DND-41 (cell line): ENCODE measurements at places on chromosomes 11 and 22.

GRCh38 chr11:62546244-62546928 lies at the start of gene AHNAK:
Gene AHNAK (minus strand): TSS chr11:62546806. CDS start chr11:62536098, 10,708 bp downstream.
- no peak for DNase-seq

DNA sequence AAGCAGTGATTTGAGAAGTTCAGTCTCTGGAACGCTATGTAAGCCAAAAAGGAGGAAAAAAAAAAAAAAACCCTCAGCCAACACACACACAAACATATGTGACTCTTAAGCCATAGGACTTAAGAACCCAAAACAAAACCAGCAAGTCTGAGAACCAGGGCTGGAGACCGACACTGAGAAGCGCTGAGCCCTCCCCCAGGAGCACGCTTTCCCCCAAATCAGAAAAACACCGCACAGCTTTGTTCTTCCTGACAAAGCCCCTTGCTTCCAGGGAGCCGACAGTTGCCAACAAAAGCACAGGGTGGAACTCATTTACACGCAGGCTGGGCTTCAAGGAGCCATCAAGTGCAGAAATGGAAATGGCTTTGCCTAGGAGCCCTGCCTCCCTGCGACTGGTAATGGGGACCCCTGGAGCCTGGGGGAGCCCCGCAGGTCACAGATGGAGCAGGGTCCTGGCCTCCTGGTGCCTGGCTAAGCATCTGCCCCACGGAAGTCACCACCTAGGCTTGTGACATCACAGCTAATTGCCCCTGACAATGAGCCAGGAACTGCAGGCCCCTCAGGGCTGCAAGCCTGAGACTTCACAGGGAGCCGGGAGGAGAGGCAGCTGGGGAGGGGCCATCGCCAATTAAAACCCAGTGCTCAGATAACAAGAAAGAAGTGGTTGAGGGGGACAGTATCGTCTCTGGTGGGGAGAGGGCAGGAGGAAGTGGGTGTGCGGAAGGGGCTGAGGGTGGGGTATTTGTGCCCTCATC lies 66.9 kb downstream of the NFAM1 start:
- DNase-seq = no peak

DNA sequence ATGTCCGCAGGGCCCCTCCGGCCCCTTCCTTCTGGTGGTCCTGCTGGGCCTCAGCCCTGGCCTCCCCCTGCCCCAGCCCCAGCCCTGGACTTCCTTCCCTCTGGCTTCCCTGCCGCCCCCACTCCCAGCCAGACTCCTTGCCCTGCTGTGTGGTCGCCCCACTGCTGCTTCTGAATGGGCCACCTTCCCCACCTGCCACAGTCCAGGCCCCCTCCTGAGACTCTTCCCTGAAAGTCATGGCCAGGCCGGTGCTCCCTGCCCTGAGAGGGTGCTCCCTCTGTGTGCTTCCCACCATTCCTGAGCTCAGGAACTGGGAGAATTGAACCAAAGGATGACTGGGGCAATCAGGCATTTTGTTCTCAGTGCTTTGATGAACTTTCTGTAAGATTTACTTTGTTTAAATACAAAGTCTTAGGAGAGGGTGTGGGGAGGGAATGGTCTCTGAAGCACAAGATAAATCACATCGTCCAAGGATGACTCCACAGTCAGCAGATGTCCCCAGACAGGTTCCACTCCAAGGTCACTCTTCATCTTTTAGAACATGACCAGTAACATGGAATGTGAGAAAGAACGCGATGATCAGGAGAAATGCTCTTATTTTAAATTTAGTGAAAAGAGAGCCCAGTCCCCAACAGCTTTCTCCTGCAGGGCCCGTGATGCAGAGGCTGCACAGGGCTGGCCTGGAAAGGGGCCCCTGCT lies 774 bp downstream of the APOBEC3D start:
- no peak for DNase-seq

DNA sequence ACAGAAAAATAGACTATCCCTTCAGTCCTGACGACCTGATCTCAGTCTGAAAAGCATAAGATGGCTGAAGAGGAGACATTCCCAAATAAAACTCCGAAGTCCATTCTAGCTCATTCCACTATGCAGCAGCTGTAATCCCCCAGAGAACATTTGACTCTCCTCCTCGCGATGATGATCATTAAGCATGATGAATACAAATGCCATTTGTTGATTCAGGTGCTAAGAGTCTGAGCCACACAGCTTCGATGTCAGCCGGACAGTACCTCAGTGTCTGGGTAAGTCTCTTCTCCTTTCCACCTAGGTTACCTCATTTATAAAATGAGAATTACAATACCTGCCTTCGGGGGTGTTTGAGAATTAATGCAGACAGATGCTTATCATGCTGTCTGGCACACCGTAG lies 94.8 kb downstream of the TENM4 start:
- DNase-seq = no peak

GRCh38 chr11:128862908-128863660 lies 4.0 kb downstream of the KCNJ1 start:
- DNase-seq = no peak

- no peak for DNase-seq
Measured at GRCh38 chr11:126655807-126656128, 300.3 kb downstream of the ST3GAL4 start.

DNA sequence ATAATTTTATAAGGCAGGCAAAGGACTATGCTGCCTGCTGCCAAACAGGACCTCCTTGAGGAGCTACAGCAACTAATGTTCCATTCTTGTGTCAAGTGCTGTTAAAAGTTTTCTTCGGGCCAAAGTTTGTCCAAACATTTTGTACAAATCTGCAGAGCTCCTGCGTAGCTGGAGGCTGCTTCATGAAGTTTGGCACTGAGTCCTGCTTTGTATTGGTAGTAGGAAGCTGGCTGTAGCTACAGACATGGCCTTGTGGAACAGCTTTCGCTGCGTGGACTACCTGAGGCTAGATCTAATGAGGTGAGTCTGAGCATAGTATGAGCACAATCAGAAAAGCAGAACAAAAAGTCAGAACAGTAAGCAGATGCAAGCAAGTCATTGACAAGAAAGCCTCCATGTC lies 528.1 kb downstream of the DLG2 start:
- no peak for DNase-seq

- DNase-seq = no peak
Measured at GRCh38 chr22:36303115-36303467, 50.2 kb downstream of the APOL1 start.

GRCh38 chr11:68153742-68154141 lies 32.6 kb upstream of the CHKA start:
- no peak for DNase-seq

DNA sequence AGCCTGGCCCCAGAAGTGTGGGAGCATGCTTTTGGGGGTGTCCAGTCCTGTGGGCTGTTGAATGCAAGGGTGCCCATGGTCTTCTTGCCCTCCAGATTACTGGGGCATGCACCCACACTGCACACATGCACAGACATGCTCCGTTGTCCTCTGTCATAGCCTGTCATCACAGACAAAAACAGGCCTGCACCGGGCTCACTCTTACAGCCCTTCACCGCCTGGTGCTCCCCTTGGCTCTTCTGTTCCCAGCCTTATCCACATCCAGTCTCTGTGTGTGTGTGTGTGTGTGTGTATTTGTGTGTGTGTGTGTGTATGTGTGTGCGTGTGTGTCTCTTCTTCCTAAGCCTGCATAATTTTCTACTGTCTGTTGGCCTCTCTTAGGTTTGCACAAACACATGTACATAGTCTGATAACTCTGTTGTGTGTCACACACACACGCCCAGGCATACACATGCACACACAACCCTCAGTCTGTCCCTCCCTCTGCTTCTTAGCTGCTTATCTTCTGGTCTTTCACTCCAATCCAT lies 23.4 kb upstream of the NECTIN1 start:
- no peak for DNase-seq

DNA sequence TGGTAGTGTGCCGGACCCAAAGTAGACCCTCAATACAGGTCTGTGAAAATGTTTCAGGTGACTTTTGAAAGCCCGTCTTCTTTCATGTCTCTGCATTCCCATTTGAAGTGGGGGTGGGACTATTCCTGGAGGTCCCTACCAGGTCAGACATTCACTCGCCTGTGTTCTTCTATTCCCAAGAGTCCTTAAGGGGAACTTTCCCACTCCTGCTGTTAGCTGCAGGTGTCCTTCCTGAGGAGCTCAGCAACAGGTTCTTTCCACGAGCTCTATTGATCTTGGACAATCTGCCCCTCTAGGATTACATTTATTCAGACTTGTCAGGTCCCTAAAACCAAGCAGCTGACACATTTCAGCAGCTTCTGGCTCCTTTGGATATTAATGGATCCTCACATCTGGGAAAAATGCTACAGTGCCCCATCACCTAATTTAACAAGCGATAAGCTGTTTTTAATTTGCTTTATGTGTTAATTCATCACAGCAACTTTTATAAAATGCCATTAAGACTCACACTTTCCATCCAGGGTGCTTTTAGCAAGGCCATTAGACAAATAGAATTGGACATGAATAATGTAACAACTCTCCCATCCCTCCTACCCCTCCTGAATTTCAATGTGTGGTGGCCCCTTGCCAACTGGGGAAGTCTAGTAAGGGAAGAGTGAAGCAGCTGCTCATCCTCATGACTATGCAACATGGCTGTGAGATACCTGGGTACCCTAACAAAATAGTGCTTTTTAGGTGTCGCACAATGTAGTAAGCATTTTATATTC lies 259.5 kb upstream of the CCDC90B start:
- no peak for DNase-seq

DNA sequence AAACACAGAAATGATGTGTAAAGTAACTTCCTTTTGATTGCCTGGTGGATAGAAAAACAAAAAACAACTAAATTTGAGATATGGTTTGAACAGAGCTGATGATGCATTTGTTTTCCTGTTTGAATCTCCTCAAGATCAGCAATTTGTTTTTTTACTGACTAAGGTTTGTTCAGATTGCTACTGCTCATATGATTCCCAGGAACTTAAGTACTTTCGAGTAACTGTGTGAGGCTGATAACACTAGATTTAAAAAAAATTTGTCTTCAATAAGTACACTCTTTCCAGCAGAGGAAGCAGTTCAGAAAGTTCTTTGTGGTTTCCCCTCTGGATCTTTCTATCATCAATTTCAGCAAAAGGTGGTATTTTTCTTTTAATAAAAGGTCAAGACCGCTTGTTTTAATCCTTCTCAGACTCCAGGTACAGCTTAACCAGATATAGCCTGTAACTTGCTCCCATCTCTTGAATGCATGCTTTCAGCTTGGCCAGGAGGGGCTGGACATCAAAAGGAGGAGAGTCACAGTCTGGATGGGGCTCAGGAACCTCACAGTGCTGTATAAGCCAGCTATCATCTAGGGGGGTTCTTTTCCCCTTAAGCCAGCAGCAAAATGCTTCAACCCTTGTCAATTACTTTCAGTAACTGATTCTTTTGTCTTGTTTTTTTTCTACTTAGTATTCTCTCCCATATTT lies 12.3 kb upstream of the MS4A6E start:
- DNase-seq = no peak

DNA sequence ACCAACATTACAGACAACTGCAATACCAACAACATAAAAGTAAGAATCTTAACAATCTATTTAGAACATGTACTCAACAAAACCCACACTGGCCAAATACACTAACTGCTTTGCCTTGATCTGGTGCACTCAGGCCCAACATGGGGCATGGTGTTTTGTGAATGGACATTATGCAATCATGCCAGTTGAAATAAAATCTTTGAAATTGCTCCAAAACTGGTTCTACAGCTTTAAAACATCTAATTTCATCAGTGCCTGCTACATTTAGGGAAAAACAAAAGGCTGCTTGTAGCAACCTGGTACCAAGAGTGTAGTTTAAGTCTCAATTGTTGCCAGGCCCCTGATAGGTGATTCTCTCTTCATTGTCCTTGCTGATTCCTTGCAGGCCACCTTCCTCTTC lies 3.3 kb upstream of the CTR9 start:
- no peak for DNase-seq

DNA sequence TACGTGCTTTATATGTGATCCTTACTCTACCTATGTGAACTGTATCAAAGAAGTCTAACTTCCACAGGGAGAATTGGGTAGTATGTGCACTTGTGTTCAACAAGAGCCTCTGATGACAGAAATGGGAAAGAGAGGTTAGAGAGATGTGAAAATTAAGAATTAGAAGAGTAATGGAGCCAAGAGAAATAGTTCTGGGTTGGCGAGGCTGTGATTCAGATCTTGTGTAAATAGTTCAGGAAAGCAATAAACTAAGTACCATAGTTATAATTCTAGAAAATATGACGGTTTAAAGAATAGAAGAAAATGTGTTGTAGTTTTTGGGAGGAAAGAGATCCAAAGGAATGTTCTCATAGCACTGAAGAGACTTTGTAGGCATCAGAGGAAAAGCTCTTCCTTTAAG lies 112.4 kb downstream of the ARHGAP42 start:
- no peak for DNase-seq

- peak; percentile 89 for DNase-seq
Measured at GRCh38 chr11:118338637-118339061, 3.9 kb downstream of the CD3D start.

GRCh38 chr11:116302756-116303155 lies 470.0 kb downstream of the BUD13 start:
- no peak for DNase-seq

DNA sequence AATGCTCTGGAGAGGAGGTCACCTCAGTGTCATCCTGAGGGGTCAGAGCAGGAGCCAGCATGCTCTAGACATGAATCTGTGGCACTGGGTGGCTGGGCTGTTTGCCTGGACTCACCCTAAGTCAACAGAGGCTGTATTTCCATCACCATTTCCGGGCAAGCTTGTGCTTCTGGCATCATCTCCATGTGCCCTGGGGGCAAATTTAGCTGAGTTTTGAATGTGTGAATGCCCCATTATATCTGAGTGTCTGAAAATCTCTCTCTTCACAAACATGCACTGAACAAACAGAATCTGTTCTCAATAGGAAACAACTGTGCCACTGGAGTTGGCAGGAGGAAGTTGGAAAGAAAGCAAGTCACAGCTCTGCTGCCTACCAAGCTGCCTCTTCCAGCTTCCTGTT lies 356.2 kb downstream of the GRM5 start:
- no peak for DNase-seq

- DNase-seq = no peak
Measured at GRCh38 chr11:61547246-61547645, 33.6 kb downstream of the SYT7 start.

GRCh38 chr22:44204739-44205515 lies 24.2 kb downstream of the PARVG start:
- DNase-seq = no peak

DNA sequence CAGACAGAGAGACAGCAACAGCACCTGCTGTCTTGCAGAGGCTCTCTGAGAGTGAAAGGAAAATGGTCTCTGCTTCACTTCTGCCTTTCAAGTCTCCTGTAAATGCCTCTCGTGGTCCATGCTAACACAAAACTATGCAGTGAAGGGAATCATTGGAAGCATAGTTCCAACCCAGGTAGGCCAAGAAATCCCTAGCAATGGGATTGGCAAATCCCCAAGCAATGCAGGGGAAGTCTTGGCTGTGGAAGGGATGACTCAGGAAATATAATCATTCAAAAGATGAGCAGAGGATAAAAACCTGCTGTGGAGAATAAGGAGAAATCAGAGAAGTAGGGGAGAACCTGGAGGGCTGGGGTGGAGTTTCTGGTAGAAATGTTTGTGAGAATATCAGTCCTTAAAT lies 216.1 kb upstream of the ZBED5 start:
- no peak for DNase-seq

DNA sequence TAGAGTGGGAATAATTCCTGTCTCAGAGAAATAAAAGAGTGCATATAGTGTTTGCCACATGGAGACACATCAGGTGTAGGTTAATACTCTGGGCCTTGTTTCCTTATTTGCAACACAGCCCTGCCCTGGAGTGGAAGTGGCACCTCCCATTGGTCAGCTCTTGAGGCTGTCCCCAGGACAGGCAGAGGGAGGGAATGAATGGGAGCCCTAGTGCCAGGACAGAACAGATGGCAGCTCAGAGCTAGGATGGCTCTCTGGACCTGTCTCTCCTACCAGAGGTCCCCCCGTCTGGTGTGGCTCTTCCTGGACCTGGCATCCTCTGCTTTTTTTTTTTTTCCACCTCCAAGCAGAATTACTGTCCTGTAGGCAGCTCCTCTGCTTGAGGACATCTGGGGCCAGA lies 35.6 kb downstream of the LIMK2 start:
- no peak for DNase-seq
